ENCODE measurements at places on chromosomes 11 and 22. TPM values are rescaled to one million over a fixed set of nuclear protein-coding genes. Genes with fewer than 3 reads are reported as not detected.

Gene OR51L1
- total RNA-seq: not detected

Gene CRYBA4
- total RNA-seq: not detected

Gene TCN1
- not detected for total RNA-seq

Gene CD6
- 0.47 TPM for total RNA-seq

Gene FOLR1
- 0.49 TPM for total RNA-seq

DNA sequence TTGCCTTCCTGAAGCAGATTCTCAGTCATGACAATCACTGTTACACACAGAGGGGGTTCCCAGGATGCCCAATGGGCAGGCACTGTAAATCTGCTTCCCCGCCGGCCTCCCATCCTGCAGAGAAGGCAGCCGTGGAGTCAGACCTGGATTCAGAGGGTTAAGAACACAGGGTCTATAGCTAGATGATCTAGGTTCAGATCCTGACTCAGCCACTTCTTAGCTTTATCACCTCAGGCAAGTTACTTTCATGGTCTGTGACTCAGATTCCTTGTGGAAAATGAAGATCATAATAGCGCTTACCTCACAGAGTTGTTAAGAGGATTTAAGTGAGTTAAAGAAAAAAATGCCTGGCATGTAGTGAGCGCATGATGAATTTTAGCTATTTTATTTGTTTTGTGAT, 95.9 kb downstream of the TIMP3 start:
- DNase-seq: no peak

DNA sequence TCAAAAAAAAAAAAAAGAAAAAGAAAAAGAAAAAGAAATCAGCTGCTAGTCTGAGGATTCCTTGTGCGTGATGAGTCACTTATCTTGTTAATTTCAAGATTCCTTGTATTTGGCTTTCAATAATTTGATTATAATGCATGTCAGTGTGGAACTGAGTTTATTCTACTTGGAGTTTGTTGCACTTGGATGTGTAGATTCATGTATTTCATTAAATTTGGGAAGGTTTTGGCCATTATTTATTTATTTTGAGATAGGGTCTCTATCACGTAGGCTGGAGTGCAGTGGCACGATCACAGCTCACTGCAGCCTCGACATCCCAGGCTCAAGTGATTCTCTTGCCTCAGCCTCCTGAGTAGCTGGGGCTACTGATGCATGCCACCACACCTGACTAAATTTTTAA, 14.8 kb downstream of the WBP2NL start:
- no peak for DNase-seq

DNA sequence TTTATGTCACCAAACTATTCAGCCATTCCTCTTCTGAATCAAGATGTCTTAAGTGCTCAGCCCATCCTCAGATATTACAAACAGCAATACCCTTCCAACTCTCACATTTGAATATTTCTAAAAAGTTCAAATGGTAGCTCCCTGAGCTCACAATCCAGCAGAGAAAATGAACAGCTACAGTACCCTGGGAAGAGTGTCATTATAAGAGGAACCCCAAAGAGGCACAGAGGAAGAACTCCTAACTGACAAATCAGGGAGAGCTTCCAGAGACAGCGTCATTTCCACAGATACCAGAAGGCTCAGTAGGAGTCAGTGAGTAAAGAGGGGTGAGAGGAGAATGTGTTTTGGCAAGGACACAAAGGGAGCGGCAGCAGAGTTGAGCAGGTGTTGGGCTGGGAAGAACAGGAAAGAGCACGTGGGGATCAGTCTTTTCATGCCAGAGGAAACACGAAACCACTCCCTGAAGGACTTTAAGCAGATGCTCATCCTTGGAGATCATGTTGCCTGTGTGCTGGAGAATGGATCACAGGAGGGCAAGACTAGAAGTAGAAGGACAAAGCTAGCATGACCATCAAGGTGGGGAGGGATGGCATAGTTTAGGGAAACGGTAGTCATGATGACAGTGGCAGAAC, 4.3 kb downstream of the CLTCL1 start:
- DNase-seq: no peak

DNA sequence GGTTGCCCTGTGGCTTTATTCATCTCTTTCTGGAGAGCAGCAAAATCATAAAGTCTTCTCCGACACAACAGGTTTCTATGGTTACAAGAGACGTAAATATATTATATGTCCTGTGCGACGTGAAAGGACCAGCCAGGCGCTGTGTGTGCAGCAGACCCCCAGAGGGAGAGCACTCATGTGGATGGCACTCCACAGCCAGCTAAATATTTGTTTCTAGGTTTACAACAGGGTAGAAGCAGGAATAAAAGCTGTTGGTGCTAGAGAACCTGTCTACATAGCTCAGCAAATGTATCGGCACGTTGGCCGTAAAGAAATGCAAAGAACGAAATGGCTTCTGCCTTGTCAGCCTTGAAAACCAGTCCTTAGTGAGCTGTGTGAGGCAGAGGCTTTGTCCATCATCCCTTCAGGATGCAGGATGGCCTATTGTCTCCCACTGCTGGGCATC, 133.8 kb upstream of the PITPNB start:
- no peak for DNase-seq

DNA sequence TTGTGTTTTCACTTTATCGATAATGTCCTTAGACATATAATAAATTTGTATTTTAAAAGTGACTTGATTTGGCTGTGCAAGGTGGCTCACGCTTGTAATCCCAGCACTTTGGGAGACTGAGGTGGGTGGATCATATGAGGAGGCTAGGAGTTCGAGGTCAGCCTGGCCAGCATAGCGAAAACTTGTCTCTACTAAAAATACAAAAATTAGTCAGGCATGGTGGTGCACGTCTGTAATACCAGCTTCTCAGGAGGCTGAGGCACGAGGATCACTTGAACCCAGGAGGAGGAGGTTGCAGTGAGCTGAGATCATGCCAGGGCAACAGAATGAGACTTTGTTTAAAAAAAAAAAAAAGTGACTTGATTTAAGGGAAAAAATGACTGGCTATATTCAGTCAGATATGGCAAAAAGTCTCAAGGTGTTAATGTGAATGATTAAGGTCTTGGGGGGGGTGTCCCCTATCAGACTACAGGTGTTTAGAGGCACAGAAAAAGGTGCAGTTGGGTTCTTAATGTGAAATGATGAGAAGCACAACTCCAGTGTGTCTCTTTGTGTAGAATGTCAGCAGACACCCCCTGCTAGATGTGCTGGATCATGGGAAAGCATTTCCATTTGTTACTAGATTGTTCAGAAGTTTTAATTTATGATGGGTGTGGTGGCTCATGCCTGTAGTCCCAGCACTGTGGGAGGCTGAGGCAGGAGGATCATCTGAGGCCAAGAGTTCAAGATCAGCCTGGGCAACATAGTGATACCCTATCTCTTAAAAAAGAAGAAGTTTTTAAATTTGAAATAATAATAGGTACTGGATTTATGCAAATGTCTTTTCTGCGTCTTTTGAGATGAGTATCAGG, 17.0 kb downstream of the NEAT1 start:
- no peak for DNase-seq

- DNase-seq: no peak
Measured at GRCh38 chr11:108698844-108699642, 34.2 kb downstream of the DDX10 start.

- DNase-seq: no peak
Measured at GRCh38 chr11:116427903-116428637, 344.7 kb downstream of the BUD13 start.

GRCh38 chr11:99015634-99016454, 4.9 kb upstream of the CNTN5 start:
- no peak for DNase-seq

GRCh38 chr11:122085712-122086111, 30.3 kb downstream of the BLID start:
- no peak for DNase-seq

DNA sequence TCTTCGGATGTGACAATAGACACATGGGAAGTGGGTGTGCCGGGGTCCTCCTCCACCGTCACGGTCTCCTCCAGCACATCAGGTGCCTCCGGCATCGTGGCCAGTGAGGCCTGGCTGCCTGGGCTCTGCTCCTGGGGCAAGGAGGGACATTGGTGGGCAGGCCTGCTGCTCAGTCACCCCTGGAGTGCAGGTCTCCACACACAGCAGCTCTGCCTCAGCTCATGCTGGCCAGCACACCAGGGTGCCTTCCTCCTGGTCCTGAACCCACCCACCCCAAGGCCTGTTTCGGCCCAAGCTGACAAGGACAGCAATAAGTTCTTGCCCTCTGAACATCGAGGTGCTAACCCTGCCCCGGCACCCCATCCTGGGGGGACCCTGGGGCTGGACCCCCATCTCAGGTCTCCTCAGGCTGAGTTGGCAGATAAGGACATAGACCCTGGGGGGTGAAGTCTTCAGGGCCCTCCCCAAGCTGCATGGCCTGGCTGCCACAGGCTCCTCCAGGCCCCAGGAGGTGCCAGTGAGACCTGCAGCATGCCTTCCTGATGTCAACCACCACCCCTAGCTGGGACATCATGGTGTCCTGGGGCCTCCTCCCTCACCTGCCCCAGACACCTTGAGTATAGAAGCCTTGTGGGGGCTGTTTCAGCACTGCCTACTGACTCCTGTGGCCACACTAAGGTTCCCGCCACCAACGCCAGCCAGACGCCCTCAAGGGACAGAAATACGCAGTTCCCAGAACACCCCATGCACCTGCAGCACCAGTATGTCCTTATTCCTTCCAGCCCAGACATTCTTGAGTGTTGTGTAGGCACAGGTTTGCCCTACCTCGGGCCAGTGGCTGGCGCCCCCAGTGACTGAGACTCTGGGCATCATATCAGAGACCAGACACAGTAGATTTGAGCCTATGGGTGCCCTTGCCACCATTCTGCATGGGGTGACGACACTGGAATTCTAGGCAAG, 34.4 kb downstream of the ARVCF start:
- no peak for DNase-seq

DNA sequence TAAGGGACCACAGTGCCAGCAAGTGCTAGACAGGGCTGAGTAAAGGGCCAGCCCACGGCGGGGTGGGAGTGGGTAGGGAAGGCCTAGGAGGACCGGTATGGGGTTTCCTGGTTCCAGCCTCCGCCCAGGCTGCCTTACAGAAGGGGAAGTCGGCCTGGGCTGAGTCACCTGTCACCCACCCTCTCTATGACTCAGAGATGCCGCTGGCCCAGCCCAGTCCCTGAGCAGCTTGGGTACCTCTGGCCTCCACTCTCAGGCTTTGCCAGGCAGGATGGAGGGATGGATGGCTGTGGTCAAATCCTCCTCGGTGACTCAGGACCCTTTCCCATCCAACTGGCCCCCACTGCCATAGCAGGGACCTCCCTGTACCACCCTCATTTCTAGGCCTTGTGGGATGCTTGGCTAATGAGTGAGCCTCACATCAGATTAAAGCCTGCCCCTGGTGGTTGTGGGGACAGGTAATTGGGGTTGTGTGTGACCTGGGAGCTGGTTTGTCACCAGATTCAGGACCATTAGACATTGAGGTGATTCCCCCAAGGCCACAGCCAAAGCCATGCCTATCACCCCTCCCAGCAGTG, 13.9 kb downstream of the SLC35E4 start:
- DNase-seq: peak; percentile 24

- no peak for DNase-seq
Measured at GRCh38 chr11:2691991-2692875, 7.6 kb downstream of the KCNQ1OT1 start.

DNA sequence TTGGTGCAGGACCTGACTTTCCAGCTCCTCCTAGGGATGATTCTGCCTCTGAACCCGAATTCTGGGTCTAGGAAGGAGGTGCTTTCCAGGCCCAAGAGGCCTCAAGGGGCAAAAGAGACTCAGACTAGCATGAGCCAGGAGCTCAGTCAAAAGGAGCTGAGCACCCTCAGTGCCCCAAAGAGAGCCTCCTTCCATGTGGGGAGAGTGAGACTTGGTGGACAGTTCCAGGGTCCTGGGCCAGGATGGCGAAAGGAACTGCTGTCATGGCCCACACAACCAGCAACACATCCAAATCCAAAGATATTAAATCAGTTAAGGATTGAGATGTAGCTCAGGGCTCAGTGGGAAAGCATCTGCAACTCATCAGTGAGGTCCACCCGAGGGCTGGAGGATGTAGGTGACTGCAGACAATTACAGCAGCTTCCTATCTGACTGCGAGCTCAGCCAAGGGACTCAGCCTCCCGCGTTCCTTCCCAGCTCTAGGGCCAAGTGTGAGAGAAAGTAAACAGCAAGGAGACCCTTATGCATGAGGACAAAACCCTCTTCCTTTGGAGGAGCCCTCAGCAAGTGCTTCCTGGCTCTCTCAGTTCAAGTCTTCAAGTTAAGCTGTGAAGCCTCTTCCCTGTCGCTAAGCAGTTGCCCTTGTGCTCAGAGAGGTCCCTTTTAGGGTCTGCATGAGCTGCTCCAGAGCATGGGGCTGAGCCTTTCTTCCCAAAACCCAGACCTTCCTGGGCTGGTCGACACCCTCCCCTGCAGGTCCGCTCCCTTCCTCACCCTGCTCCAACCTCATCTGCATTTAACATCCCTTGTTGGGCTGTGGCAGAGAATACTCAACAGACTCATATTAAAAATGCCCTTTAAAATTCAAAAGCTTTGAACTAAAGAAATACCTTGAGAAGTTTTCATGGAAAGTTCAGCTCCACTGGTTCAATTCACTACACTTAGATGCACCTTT, 35.8 kb downstream of the C11orf58 start:
- DNase-seq: no peak

DNA sequence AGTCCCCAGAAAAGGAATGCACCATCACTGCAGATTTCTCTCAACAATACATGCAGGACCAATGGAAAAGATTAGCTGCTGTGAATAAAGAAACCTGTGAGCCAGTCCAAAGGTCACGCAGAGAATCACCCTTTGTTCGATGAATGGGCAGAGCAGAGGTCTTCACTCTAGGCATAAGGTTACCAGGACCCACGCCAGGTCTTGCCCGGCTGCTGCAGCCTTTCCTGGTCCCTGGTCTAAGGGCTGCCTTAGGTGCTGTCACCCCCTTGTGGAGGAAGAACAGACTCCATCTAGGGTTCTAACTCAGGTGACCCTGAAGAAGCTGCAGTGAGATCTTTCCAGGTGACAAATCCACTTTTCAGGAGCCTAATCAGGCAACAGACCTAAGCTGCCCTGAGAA, 29.0 kb upstream of the NAP1L4 start:
- DNase-seq: no peak

- DNase-seq: no peak
Measured at GRCh38 chr22:44442186-44442815, 55.7 kb downstream of the RTL6 start.

DNA sequence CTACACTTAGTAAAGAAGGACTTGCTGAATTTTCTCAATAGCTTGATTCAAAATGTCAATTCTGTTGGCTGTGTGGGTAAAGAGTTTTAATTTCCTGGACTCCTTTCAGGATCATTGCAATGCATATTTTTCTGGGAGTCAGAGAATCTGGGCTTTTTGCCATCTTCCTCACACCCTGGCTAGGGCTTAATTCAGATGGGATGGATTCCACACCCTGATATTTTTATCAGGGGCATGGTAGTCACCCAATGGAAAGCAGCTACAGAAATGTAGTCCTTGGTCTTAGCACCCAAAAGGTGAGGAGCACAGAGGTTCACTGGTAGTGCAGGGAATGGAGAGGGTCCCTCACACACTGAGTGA, 79.3 kb downstream of the SGSM3 start:
- DNase-seq: no peak

Measured in left ventricle myocardium inferior (tissue), 1 donor.